ENCODE measurements at places on chromosomes 3 and 15.

DNA sequence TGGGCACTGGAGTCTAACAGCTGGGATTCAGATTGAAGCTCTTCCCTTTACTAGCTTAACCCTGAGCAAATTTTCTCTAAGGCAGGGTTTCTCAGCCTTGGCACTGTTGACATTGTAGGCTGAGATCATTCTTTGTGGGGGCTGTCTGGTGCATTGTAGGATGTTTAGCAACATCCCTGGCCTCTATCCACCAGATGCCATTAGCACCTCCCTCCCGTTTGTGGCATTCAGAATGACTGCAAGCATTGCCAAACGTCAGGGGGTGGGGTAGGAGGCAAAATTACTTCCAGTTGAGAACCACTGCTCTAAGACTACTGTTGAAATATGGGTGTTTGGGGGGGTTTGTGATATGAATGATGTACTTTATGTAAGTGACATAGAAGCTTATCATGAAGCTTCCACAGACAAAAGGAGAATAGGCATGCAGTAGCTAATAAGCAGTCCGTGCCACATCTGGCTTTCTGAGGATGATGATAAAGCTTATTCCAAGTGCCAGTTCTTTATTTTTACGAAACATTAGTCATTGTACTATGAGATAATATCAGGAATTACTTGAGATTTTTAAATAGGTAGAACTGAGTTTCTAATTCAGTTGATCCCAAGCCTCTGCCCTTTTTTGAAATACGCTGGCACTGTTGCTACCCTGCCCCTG is 39.3 kb downstream of the NKIRAS1 start:
- no peak for DNase-seq

- no peak for DNase-seq
These were observed 36.0 kb upstream of the EOMES start for GRCh38 chr3:27758083-27758482.

DNA sequence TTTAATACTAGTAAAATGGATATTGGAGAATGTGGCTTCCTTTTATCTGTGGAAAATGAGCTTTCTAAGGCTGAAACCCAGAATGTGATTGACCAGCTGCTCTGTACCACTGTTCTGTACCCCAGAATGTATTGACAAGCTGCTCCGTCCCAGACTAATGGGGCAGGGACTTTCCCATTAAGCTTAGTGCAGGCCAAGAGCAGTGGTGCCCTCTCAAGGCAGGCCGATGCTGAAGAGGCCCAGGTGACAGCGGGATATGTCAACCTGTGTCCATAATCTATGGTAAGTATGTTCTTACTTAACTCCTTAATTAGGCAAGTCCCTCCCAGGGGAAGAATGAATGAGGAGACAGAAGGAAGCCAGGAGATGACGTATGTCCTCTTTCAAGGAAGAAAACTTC is 31.1 kb downstream of the SGO1 start:
- no peak for DNase-seq

- DNase-seq, result no peak
These were observed 88.7 kb downstream of the ANKRD28 start for GRCh38 chr3:15708882-15709677.

GRCh38 chr3:100682056-100682853 is 27.0 kb upstream of the TFG start:
- DNase-seq, result no peak

GRCh38 chr15:88738796-88739195 is 64.4 kb upstream of the ACAN start:
- DNase-seq, result no peak

- no peak for DNase-seq
These were observed 17.4 kb downstream of the DET1 start for GRCh38 chr15:88529021-88529630.

DNA sequence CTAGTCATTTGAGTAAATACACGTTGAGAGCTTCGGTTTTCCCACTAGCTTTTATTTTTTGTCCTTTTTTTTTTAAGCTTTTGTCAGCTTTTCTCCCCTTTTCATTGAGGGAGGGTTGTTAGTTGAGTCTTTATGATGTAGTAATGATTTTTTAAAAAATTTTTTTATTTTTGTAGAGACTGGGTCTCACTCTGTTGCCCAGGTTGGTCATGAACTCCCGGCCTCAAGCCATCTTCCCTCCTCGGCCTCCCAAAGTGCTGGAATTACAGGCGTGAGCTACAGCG is 688 bp downstream of the ZSCAN2 start:
- no peak for DNase-seq

GRCh38 chr15:81386947-81387346 is 12.9 kb upstream of the TMC3 start:
- no peak for DNase-seq

DNA sequence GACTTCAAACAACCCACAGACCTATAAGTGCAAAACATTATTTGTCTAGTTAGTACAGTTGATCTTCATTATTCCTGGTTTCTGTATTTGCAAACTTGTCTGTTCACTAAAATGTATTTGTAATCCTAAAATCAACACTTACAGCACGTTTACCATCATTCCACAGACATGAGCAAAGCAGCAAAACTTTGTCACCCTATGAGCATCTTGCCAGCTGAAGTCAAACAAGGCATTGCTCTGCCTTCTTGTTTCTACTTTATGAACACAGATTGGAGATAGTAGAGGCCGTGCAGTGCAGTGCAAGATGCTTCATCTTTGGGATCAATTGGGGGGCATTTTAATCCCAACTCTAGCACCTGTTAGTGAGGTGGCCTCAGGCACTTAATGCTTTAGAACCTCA is 202.1 kb downstream of the NLGN1 start:
- DNase-seq, result no peak

DNA sequence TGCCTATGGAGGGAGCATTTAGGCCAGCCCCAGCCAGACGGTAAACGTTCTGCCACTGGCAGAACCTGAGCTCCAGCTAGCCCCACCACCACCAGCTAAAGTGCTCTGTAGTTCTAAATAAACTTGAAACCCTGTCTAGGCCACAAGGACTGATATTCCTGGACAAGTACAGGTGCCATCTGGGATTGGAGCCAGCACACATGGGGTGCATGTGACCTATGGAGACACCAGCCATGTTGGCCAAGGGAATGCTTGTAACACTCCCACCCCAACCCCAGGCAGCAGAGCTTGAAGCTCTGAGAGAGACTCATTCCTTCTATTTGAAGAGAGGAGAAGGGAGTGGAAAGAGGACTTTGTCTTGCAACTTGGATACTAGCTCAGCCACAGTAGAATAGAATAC is 284.5 kb upstream of the DCBLD2 start:
- no peak for DNase-seq

DNA sequence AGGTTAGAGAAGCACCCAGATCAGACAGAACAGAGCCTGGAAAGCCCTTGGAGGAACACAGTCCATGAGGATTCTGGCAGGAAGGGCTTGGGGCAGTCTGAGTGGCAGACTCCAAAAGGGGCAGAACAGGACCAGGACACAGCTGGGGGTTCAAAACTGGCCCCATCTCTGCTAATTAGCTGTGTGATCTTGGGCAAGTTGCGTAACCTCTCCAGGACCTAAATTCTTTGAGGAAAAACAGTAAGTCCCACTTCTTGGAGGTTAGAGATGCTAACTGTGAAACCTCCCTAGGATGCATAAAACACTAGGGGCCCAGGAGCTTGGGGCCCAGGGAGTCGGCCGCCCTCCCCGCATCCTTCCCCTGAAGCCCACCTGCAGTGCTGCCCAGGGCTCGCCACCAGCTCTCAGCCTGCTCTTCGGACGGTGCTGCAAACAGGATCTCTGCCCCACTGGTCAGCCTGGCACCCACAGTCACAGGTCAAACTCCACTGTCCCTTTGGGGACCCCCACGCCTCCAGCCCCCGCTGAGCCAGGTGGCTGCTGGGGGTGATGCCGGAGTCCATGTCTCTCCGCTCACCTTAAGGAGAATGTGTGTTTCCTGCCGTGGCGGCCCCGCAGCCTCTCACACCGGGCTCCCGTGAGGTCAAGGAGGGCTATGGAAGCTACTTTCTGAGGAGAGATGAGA is 12.0 kb downstream of the PLA2G4B start:
- no peak for DNase-seq

DNA sequence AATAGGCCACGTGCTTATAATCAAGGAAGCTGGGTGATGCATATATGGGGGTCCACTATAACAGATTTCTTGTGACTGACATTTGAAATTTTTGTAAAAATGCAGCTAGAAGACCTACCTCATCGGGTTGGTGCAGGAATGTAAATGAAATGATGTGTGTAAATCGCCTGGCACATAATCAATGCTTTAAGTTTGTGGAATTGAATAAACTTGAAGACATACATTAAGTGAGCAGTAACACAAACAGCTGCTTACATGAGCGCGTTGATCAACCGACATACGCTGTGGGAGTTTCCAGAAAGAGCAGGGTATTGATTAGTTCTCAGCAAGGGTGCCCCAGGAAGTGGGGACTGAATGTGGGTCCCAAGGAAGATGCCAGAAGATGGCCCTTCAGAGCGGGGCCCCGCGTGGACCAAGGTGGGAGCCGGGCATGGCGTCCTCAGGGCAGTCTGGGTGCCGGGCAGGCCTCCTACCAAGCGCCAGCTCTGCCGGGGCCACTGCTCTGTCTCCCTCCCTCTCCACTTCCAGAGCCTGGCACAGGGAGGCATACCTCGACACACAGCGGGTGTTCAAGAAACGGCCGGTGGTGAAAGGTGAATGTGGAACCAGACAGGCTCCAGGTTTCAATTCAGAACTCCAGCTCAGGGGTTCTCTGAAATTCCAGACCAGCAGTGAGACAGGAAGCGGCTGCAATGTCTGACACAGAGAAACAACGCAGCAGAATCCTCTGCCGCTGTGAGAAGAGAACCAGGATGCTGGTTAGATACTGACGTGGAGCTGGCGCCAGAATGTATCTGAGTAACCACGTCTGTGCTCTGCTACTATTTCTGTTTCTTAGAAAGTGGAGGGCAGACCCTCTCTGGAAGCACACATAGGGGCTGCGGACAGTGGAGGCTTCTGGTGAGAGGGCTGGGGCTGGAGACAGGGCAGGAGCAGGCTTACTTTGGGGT is 12.6 kb downstream of the BFSP2 start:
- DNase-seq, result no peak

GRCh38 chr3:178386401-178386800 is 149.8 kb upstream of the KCNMB2 start:
- DNase-seq, result no peak

GRCh38 chr15:80003171-80003570 is 32.2 kb upstream of the BCL2A1 start:
- DNase-seq, result no peak
